ENCODE measurements at places on chromosomes 6 and 20.
A peak's percentile ranks its signal among the peaks of the same experiment; 100 is the strongest.

DNA sequence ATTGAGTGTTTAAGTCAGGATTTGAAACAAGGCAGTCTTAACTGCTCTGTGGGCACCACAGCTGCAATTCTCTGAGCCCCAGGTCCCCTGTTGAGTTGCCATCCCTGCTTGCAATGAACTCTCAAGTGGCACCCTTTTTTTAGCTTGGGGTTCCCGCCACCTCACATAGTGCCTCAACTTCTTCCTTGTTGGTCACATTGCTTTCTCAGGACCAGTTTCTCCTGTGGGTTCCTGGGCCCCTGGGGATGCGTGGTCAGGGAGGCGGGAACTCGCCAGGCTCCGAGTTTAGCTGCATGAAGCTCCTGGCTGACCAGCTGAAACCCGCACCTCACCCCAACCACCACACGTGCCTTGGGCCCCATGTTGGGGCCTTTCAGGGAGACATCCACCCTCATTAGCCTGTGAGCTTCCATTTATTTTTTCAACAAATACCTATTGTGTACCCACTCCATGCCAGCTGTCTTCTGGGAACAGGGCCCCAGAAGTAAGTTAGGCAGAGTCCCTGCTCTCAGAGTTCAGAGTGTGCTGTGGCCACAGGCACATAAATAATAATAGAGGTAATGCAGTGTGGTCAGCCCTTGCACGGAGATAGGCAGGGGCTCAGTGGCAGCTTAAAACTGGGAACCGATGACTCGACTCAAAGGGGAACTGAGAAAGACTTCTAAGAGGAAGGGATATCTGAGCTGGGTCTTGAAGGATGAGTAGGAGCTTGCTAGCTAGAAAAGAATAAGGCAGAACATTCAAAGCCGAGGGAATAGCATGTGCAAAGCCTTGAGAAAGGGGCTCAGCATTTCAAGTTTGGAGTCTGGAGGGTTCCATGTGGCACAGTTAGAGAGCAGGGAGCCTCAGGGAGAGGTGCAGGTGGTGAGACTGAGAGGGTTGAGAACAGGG is 33.9 kb upstream of the FAM83D start:
- peak; percentile 40 for DNase-seq

DNA sequence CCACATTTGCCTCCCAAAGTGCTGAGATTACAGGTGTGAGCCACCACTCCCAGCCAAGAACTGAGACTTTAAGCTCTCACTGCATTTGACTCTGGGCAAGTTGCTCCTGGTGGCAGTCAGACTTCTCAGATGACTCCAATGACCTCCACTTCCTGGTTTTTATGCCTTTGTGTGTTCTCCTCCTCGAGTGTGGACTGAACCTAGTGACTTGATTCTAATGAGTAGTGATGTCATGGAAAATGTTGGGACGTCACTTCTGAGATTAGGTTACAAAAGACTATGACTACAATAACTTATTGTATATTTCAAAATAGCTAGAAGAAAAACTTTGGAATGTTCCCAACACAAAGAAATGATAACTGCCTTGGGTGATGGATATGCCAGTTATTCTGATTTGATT is 12.0 kb downstream of the SPINT3 start:
- no peak for DNase-seq

GRCh38 chr6:81465859-81466258 is 286.6 kb downstream of the TENT5A start:
- DNase-seq = no peak

DNA sequence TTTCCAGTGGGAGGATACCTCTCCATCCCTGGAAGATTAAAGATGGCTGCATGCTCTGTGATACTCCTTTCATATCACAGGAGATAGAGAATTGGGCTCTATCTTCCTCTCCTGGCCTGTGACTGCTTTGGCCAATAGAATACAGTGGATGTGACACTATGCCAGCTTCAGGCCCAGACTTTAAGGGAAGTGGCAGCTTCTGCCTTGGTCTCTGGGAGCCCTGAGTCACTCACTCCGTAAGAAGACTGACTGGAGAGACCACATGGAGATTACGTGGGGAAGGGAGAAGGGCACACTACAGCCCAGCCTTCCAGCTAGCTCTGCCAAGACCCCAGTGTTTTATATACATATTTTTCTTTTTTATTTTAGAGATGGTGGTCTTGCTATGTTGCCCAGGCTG is 10.4 kb upstream of the MMP9 start:
- DNase-seq = no peak

- DNase-seq = no peak
These were observed 25.3 kb upstream of the TOP1 start for GRCh38 chr20:41003143-41003935.

GRCh38 chr20:50379049-50379990 is 130.9 kb upstream of the PTPN1 start:
- no peak for DNase-seq

GRCh38 chr6:106257195-106257594 is 68.4 kb downstream of the ATG5 start:
- no peak for DNase-seq

DNA sequence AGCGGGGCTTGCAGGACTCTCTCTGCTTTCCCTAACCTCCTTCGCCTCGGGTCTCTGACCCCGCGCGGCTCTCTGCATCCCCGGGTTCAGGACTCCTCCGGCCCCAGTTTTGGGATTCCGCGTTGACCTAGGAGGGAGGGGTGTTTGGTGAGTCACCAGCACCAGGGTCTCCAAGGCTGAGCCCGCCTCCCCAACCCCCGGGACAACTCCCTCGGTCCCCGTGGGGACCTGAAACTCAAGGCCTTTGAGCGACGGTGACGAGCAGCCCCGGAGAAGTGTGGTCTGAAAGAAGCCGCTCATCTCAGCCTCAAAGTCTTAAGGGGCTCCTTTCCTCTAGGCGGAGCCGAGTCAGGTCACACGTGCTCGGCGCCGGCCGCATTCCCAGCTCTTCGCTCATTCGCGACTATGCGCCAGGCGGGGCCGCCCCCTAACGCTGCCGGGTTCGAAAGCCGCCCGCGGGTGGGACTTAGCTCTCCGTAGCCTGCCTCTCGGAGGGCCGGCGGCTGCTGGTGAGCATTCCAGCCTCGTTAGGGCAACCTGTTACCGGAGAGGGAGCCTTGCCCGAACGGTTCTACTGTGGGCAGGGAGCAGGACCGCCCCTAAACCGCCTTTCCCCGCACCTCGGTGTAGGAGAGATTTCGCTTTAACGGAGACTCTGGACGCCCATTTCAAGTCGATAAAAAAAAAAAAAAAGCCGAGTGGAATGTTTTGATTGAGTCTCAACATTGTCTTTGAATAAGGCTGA is 3.0 kb upstream of the PRDM13 start:
- DNase-seq = no peak
